ENCODE measurements at places on chromosomes 6 and 20. TPM values are rescaled to one million over a fixed set of nuclear protein-coding genes. Genes with fewer than 3 reads are reported as not detected.

Gene CLDN20
- not detected for total RNA-seq

Gene KCNK17
- 0.41 TPM for total RNA-seq

Gene TMEM170B
- 51.8 TPM for total RNA-seq

Gene RAET1E
- total RNA-seq: not detected

Gene NKX2-2
- 0.41 TPM for total RNA-seq

- DNase-seq: no peak
Observed at GRCh38 chr6:30149858-30150550, 11.0 kb downstream of the TRIM10 start.

DNA sequence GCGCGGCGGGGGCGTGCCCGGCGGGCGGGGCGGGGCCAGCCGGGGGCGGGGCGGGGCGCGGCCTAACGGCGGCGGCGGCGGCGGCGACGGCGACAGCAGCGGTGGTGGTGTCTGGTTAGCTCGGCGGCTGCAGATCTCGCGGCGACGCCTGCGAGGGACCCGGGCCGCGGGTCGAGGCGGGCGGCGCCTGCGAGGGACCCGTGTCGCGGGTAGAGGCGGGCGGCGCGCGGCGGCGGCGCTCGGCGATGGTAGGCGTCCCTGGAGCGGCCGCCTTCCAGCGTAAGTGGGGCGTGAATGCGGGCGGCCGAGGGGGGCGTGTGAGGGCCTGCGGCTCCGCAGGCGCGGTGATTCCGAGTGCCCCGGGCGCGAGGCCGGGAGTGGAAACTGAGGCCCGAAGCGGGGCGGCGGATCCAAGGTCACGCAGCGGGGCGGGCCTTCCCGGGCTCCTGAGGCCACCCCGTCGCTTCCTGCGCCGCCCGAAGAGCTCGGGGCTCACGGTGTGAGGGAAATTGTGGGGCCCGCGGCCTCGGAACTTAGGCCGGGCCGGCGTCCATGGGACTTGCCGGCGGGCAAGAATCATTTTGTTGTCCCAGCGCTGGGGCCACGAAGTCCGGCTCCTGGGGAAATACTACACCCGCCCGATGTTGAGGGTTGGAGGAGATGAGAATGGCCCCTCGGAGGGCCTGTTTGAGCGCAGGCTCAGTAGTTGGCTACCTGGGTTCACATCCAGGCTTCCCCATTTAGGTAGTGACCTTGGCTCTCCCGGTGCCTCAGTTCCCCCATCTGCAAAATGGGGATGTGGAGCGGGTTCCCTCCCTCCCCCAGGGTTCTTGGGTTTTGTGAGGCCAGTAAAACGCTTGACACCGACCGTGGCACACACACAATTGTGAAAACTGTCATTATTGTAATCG lies at the start of gene CBFA2T2:
TSS of gene CBFA2T2 (plus strand) at position 74 of the 911 bp plus-strand sequence. CDS start at position 246, 172 bp downstream.
- DNase-seq: no peak

DNA sequence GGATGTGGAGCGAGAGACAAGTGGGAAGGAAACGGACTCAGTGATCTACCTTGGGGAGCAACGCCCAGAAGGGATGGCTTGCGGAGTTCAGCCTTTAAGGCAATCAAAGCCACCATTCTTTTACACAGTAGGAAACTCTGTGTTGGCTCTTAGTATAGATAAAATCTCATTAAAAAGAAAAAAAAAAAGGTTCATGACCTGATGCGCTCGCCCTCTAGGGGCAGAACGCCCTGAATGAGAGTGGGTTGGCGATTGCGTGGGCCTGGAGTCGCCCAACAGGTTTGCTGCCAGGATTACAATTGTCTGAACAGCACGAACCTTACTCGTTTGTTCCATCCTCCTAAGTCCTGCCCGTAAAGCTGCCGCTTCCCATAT lies 1.2 kb downstream of the TPD52L1 start:
- peak; percentile 18 for DNase-seq

DNA sequence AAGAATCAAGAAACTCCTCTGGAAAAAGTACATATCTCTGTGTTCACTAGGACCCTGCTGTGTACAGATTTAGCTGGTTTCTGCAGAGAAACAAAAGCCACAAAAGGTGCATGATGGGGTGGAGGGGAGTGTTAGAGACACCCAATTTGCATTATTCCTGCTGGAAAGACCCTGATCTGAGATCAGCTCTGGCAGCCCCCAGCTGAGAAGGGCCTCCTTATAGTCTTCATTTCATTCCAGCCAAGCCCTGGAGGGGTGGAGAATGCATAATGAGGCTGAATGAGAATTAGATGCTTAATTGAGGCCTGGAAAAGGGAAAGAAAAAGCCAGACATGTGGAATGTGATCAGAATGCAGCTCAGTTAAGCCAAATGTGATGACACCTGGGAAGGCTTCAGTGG lies 545.6 kb downstream of the KIF16B start:
- no peak for DNase-seq

GRCh38 chr6:140032189-140032588 lies 657.7 kb upstream of the CITED2 start:
- no peak for DNase-seq

- no peak for DNase-seq
Observed at GRCh38 chr20:47540443-47541354, 39.0 kb downstream of the NCOA3 start.

DNA sequence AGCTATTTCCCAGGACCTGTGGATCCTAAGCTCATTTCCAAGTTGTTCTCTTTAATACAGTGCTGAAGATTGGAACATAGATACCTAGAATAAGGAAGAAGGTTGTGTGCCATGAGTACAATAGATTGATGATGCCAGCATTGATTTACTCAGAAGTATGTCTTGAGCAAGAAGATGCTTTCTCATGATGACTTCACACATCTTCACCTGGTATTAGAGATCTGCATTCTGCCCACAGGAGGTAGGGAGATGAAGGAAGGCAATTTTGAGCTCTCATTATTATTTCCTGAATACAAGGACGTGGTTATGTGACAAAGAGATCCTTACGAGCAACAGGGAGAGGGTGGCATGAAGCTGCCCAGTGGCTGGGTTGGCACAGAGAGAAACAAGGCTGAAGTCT lies 20.0 kb upstream of the ZNF165 start:
- DNase-seq: no peak

DNA sequence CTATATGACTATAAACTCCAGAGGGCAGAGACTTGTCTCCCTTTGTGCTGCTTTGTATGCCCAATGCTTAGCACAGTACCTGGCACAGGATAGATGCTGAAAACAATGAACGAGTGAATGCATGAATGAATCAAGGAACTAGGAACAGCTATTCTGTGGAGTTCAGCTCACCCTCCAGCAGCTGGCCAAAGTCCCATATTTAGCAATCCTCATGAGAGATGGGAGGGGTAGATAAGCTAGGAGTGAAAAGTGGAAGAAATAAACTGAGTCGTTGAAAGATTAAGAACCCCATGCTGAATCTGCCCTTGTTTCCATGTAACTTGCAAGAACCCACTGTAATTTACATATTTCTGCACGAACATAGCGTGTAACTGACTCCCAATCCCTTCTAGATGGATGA lies 106.5 kb downstream of the MAFB start:
- no peak for DNase-seq

All from frontal cortex (tissue), 4 donors.